ENCODE measurements at places on chromosomes 11 and 22. TPM values are rescaled to one million over a fixed set of nuclear protein-coding genes. Genes with fewer than 3 reads are reported as not detected.

DNA sequence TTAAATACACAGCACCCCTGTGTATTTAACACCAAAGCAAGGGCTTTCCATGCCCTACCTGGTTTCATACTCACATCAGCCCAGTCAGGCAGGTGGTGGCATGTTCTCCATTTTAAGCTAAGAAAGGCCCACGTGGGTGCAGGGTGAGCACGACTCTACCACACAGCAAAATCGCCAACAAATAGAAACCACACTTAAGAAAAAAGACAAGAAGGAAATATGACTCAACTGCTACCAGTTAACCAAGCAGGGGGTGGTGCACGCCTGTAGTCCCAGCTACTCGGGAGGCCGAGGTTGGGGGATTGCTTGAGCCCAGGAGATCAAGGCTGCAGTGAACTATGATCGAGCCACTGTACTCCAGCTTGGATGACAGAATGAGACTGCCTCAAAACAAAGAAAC is 35.2 kb upstream of the TFIP11 start:
- DNase-seq, result no peak

GRCh38 chr11:110761991-110762390 is 49.8 kb upstream of the ARHGAP20 start:
- no peak for DNase-seq

- DNase-seq, result no peak
These were observed 15.8 kb downstream of the TOLLIP start for GRCh38 chr11:1293619-1294015.

DNA sequence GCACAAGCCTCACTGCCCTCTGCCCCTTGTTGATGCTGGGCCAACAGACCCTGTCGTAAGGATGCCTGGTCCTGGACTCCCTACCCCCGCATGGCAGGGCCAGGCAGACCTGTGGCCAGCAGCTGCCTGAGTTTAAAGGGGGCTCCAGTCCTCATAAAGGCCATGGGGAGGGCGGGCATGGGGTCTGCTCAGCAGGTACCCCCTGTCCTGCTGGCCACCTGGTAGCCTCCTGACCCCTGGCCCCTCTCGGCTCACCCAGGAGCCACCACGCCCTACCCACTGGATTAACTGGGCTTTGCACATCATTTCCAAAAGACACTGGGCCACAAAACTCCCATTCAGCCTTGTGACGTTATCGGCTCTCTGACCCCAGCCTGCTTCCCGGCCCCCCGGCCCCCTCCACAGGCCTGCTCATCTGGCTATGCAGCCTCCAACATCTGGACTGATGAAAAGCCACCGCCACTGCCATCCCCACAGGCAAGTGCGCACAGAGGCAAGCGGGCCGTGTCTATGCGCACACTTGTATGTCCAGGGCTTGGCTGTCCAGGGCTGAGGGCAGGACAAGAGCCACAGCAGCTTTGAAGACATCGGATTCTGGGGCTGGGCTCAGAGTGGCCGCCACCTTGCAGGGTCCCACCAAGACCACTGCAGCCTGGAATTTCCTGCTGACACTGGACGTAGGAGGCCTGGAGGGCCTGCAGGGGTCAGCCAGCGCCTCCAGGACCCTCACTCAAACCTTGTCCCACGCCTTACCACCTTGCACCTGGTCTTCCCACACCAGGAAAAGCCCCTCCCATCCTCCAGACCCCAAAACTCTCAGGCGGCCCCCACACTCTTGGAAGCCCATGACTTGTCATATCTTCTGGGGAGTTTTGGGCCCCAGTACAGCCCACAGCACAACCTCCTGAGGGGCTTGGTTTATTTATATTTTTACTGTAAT is 48.7 kb downstream of the IGF2 start:
- DNase-seq, result no peak

DNA sequence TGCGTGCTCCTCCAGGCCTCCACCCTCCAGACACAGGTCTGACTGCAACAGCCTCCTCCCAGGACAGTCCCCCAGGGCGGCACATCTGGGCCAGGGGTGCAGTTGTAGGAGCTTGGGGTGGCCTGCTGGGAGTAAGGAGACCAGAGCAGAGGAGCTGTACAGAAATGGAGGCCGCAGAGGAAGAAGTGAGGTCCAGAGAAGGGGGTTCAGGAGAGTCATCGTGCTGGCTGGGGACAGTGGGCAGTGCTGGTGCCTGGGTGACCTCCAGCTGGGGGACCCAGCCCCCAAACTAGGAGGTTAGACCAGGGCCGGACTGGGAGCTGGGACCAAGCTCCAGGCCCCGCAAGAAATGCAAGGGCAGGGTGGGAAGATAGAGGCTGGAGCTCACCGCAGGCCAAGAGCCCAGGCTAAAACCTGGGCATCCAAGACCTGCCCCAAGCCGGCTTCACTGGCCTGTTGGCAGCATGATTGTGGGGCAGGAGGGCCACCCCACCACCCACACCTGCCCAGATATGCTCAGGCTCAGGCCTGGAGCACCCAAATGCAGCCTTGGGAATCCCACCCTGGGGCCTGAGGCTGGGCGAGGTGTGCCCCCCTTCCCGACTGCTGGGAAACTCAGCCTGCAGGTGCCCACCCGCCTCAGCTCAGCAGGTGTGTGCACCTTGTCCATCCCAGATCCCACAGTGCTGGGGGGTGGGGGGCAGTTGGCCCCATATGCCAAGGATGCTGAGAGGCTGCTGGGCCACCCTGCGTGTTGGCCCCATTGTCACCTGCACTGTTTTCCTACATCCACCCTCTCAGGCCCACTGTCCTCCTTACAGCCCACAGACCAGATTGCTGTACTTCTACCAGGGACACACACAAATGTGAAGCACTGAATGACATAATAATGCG is 96.9 kb downstream of the MORC2 start:
- DNase-seq, result no peak

DNA sequence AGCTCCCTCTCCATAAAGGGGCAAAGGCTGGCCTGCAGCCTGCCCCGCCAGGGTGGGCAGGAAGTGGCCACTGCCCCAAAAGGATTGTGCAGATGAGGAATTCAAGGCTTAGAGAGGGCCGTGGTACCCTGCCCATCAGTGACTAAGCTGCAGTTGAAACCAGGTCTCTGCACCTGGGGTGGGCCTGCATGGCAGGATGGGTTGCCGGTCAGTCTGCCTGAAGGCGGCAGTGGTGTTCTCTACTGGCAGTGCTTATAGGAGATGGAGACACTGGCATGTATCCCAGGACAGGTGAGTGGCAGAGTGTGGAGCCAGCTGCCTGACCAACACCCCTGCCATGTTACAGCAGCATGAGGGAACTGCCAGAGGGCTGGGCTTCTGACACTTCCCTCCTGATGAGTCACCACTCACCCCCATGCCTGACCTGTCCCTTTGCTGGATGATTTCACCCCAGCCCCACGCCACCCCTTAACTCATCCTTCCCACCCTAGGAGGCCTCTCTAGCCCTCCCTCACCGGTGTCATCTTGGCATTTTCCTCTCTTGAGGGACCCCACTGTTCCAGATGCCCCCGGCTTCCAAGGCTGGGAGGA is 70.2 kb upstream of the LMO1 start:
- DNase-seq, result peak; percentile 3

DNA sequence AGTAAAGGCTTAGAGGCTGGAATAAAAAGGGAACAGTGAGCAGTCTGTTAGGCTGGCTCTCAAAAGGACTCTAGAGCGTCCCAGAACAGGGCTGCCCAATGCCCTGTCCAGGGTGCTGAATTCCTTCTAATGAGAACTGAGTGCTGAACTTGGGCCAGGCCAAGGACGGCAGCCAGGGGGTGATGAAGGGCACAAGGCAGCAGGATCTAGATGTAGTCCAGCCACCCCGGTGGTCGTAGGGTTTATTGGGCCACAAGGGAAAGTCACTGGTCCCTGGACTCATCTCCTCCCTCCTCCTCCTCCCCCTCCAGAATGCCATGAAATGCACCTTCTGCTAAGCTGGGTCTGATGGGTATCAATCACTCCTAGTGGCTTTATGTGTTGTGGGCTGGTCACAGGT is 19.2 kb downstream of the NPTXR start:
- peak; percentile 50 for DNase-seq

Gene CTSF
- 4.0 TPM for total RNA-seq
